Nucleus accumbens (tissue), 56 donors: ENCODE measurements at places on chromosomes 7 and 10.
A peak's percentile ranks its signal among the peaks of the same experiment; 100 is the strongest.

- peak; percentile 45 for DNase-seq
Observed at GRCh38 chr7:140316165-140316661, 82.1 kb downstream of the SLC37A3 start.

DNA sequence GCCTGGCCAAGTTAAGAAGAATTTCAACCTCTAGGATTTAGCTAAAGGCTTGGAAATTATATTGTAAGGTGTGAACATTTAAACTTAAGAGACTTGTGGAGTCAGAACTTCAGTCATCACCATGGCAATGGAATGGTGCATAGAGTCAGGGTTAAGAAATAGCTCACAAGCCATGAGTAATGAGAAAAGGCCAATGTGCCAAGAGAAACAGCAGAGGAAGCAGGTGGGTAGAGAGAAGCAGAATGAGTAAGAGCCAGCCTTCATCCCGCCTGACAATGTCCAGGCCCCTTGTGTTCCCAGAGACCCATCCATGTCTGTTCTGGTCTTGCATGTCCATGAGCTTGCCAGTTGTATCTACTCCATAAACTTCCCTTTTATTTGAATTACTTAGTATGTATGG is 62.6 kb upstream of the TBX20 start:
- no peak for DNase-seq

DNA sequence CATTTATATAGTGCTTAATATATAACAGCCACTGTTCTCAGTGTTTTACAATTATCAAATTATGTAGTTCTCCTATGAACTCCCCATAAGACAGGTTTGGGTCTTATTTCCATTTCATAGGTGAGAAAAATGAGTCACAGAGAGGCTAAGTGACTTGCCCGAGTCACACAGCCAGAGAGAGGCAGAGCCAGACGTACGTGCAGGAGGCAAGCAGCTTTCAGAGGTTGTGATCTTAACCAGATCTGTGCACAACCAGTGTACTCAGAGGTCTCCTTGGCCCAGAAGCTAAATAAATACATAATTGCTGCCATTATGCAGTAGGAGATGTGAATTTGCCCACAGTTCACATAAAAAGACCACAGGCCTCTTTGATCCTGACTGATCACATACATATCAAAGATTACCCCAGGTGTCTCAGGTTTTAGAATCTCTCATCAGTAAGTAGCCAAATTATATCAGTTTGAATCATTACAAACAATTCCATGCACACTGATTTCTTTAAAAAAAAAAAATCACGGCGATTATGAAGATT is 304.7 kb upstream of the AOAH start:
- no peak for DNase-seq

GRCh38 chr10:97940534-97940933 is 89.9 kb downstream of the CRTAC1 start:
- no peak for DNase-seq

DNA sequence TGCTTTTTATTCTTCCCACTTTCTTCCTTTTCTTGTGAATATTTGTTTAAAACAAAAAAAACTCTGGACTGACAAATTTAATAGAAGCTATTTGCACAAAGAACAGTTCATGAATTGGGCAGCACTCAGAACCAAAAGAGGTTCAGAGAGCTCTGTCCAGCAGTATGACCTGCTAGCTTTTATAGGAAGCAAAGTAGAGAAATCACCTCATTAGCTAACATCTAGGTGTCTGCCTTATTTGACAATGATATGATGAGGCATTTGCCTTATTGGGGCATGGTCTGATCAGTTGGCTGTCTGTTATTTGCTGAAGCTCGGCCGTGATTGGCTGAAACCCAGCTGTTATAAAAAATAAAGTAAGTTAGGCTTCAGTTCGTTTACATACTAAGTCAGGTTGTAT is 819 bp upstream of the TRIM4 start:
- DNase-seq = no peak

DNA sequence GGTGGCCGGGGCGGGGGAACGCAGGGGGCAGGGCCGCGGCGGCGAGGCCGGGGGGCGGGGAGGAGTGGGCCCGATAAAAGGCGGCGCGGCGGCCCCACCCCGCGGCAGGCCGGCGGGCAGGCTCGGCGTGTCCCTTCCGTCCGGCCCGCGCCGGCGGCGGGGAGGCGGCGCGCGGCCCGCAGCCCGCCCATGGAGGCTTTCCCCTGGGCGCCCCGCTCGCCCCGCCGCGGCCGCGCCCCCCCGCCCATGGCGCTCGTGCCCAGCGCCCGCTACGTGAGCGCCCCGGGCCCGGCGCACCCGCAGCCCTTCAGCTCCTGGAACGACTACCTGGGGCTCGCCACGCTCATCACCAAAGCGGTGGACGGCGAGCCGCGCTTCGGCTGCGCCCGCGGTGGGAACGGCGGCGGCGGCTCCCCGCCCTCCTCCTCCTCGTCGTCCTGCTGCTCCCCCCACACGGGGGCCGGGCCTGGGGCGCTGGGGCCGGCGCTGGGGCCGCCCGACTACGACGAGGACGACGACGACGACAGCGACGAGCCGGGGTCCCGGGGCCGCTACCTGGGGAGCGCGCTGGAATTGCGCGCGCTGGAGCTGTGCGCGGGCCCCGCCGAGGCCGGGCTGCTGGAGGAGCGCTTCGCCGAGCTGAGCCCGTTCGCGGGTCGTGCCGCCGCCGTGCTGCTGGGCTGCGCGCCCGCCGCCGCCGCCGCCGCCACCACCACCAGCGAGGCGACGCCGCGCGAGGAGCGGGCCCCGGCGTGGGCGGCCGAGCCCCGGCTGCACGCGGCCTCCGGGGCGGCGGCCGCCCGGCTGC is at the start of gene NANOS1:
NANOS1 (plus strand) TSS at position 102 of the 808 bp plus-strand sequence; CDS start at position 190, 88 bp downstream.
- no peak for DNase-seq

GRCh38 chr7:134045716-134046115 is 81.4 kb upstream of the LRGUK start:
- DNase-seq = no peak

DNA sequence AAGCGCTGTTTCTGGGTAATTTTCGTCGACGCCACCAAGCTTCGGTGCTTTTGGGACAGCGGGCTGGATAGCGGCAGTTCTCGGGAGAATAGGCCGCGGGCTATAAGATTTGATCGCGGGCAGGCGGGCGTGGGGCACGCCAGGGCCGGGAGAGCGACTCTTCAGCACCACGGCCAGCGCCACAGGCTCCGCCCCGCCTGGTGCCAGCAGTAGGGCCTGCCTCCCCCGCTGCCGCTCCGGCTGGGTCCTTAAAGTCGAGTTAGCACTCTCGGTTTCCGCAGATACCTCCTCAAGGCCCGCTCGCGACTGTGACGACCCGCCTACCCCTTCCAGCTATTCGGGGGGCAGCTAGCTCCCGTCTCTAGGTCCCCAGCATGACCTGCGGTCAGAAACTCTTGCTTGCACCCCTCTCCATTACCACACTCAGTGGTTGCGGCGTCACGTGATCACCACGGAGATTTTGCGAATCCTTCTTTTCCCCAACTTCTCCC is 9.4 kb downstream of the NXPH1 start:
- peak; percentile 25 for DNase-seq

GRCh38 chr10:93090619-93091018 is 16.9 kb downstream of the CYP26A1 start:
- no peak for DNase-seq

DNA sequence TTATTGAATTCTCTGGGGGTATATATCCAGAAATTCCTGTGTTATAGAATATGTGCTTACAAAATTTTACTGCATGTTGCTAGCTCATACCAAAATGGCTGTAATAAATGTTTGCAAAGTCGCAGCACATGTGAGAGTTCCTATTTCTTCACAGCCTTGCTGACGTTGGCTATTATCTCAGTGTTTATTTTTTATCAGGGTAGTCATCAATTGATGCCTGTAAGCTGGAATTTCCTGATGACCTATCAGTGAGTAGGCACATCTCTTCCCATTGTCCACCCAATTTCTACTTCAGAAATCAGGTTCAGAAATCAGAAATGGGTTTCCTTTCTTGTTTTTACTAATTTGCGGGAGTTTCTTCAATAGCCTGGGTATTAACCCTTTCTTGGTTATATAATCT is 268.1 kb upstream of the FZD8 start:
- DNase-seq = no peak

DNA sequence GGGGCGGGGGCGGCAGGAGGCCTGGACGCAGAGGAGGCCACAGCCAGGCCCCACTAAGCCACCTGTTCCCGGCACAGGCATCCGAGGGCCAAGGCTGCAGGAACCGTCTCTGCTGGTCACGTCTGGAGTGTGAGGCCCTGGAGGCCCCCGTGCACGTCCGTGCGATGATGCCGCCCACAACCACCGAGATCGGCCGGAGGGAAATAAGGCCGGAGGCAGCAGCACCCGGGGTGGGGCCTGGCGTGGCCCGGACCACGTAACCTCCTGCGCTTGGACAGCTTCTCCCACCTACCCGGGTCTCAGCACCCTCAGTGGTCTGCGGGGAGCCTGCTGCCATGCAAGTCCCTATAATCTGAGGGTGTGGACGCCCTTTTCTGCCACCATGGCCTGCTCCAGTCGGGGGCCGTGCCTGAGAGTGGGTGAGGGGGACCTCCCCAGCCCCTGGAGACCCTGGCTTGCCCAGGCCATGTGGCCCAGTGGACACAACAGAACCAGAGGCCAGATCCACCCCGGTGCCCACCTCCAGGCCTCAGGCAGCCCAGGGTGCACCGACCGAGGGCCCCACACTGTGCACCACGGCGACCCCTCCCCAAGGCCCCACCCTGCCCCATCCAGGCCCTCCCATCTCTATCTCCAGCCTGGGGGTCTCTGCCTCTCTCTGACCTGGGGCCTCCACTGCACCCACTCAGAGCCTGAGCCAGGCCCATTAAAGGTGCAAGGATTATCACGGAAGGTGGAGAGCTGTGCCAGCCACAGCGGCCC is 83.1 kb downstream of the PDGFA start:
- no peak for DNase-seq

GRCh38 chr10:126147866-126148587 is 240.2 kb downstream of the ADAM12 start:
- DNase-seq = no peak

DNA sequence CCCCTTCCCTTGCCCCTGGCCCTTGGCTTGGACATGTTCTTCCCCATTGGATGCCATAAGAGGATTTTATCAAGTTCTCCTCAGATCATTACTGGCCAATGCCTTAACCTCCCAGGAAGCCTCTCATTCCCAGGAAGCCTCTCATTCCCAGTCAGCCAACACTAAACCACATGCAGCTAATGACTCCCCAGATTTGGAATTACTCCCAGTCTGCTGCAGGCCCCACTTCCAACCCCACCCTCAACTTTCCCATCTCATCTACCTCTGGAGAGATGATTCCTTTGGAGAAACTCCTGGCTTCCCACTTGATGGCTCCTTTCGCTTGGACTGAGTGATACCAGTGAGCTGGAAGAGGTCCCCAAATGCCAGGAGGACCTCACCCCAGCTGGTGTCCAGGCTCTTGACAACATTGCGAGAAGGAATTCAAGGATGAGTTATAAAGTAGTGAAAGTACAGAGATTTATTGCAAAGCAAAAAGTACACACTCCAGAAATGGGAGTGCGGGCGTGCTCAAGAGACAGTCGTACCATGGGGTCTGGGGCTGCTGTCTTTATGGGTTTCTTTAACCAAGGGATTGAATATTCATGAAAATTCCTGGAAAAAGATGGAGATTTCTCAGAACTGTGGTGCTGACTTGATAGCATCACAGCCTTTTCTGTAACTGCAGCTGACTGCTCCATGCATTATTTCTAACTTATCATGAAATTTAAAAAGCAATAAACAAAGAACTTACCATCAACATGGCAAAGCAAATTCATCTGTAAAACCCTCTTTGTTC is 117.2 kb upstream of the ADCY1 start:
- DNase-seq = no peak

- no peak for DNase-seq
Observed at GRCh38 chr7:99124751-99125504, 19.0 kb downstream of the SMURF1 start.

DNA sequence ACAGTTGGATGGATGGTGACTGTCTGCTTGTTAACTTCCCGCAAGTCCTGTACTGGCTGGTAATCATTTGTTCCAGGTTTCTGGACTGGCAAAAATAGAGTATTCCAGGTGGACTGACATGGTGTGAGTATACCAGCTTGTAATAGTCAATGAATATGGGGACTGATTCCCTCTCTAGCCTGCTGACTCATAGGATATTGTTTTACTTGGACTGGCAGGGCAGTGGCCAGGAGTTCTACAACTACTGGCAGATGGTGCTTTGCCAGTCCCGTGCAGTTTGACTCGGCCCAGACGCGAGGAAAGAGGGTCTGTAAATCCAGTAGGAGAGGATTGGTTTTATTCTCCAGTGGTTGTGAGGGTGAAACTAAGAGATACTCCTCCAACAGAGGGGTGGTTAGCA is 78.0 kb downstream of the PRR15 start:
- DNase-seq = no peak

DNA sequence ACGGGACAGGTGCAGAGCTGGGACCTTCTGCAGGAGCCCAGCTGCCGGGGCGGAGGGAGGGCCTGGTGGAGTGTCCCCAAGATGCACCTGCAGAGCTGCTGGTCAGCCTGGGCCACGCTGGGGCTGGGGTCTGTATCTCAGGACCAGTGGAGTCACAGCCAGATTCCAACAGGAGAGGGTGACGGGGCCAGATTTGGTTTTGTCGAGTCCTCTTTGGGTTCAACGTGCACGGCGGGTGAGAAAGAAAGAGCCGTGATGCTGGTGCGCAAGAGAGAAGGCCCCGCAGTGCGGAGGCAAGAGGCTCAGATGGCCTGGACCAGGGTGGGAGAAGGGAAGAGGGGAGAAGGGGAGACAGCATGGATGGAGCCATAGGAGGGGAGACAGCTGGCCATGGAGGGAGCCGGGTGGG is 462.9 kb downstream of the PTPRN2 start:
- no peak for DNase-seq
